B cell (primary cell): ENCODE measurements at places on chromosomes 5 and 9. TPM values are rescaled to one million over a fixed set of nuclear protein-coding genes. Genes with fewer than 3 reads are reported as not detected.
A peak's percentile ranks its signal among the peaks of the same experiment; 100 is the strongest.

DNA sequence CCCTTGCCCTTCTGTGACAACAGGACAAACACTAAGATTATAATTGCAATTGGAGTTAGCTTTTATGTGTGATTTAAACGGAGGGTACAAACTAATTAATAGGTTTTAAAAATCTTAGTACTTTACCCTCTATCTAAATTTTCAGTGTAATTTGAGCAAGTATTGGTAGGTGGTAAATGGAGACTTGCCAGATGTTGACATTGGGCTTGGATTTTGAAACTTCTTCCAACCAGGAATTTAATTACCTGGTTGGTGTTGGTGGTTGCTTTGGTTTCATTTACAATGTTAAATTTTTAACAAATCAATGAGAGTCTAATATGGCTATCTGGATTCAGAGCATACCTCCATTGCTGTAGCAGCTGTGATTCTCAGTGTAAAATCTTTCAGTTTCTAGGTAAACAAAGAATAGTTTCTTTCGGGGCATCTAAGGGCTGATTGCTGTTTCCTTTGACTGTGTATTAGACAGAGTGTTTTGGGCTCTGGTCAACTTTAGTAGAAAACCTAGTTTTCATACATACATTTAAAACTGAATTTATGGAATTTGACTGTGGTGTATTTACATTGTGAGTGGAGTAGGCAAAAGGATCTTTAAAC lies 1.9 kb downstream of the DAPK1 start:
- DNase-seq: no peak

GRCh38 chr5:131514316-131515283 lies 120.4 kb downstream of the RAPGEF6 start:
- peak; percentile 52 for DNase-seq

The TBC1D9B gene
- 144 and 149 TPM in 2 replicates for total RNA-seq

The BHMT gene
- not detected in 2 replicates for total RNA-seq

The ZNF169 gene
- 26.2 and 26.9 TPM in 2 replicates for total RNA-seq

The IFNE gene
- not detected in 2 replicates for total RNA-seq

DNA sequence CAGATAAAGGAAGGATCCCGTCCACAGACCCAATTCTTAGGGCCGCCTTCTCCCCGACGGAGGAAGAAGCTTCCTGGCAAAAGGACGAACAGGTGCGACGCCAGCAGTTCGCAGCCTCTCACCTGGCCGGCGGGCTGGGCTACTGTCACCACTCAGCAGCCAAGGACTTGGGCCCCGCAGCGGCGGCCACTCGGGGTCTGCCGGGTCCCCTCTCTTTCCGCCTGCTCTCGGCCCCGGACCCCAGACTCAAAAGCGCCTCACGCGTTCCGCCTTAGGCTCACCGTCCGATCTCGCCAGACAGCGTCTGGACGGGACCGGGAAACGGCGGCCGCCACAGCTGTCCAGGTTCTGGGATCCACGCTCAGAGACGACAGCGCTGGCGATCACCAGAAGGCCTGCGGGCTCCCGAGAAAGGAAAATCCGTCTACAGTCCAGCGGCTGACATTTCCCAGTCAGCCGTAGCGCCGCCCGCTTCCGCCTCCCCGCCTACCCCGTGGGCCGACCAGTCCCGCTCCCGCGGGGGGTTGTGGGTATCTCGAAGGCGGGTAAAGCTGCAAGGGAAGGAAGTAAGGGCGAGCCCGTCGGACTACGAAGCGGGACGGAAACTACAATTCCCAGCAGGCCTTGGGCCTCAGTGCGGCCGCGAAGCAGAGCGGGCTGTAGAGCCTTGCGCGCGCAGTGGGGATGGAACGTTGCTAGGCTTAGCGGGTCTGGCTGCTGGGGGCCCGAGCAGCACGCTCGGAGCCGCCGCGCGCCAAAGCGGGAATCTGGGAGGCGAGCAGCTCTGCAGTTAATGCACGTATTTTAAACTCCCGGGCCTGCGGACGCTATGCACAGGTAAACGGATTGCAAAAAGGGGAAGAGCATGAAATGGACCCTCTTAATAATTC lies at the start of the genes LMBRD2 and SKP2:
LMBRD2 (minus strand) TSS at position 454 of the 890 bp plus-strand sequence. CDS start 8,538 bp downstream, outside the sequence.
SKP2 (plus strand) TSS at position 678 of the 890 bp plus-strand sequence; CDS start at position 830, 152 bp downstream.
- DNase-seq: peak; percentile 96

GRCh38 chr5:1768283-1769000 lies 31.2 kb downstream of the MRPL36 start:
- DNase-seq: no peak

The FCN1 gene
- total RNA-seq: 2.1 and 2.2 TPM in 2 replicates

DNA sequence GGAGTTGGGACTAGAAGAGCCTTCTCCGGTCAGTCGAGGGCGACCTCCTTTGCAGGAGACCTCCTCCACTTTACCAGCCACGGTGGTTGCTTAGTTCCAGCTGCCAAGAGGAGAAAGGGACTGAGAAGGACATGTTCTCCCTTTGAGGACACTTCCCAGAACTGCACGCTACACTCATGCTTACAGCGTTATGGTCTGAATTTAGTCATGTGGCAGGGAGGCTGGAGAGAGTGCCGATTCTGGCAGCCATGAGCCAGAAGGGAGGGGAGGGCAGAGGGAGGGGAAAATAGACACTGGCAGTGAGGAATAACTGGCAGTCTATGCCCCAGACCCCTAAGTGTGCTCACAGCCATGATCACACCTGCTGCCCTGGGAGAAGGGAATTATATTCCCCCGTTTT lies 47.8 kb downstream of the TSPAN17 start:
- DNase-seq: no peak

The MLANA gene
- not detected in 2 replicates for total RNA-seq

DNA sequence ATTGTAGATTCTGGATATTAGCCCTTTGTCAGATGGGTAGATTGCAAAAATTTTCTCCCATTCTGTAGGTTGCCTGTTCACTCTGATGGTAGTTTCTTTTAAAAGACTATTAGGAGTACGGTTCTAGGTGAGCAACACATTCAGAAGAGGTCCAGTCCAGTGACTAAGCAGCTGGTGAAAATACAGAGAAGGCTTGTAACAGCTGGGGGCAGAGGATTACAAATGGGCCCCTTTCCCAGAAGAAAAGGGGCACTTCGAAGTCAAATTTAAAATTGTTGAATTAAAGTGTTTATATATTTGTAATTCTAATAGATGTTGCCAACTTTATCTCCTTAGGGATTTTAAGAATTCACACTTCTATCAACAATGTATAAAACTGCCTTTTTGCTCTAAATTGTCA lies 720.5 kb downstream of the TLE4 start:
- no peak for DNase-seq

- no peak for DNase-seq
These were observed 24.0 kb upstream of the TNIP1 start for GRCh38 chr5:151104795-151105194.

DNA sequence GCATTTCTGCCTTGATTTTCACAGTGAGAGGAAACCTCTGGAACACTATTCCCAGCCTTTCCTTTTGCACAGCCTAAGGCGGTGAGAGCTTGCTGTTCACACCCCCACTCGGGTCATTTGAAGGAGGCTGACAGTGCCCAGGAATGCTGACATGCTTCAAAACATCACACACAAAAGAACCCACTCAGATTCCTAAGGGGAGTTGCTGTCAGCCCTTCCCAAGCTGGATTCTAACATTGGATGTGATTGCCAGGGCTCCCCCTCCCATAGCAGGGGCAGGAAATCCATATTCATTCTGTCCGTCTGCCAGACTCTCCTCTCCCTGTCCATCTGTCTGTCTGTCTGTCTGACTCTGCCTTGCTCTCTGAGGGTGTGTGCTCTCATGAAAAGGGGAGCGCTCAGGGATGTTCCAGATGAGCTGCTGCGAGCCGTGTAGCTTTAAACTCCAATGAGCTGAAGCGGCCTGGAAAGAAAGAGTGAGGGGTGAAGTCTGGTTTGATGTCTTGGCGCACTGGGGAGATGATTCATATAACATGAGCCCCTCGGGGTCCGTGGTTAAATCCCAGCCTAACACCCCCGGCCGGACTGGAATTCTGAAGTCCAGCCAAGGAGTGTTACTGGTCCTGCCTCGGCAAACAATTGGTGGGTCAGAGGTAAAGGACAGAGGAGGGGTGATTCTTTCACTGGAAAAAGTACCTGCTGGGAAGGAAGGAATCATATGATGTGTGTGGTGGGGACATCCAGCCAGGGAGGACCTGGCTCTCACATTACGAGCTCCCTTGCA lies 517.0 kb downstream of the CCDC171 start:
- no peak for DNase-seq

The ADCY2 gene
- not detected in 2 replicates for total RNA-seq

DNA sequence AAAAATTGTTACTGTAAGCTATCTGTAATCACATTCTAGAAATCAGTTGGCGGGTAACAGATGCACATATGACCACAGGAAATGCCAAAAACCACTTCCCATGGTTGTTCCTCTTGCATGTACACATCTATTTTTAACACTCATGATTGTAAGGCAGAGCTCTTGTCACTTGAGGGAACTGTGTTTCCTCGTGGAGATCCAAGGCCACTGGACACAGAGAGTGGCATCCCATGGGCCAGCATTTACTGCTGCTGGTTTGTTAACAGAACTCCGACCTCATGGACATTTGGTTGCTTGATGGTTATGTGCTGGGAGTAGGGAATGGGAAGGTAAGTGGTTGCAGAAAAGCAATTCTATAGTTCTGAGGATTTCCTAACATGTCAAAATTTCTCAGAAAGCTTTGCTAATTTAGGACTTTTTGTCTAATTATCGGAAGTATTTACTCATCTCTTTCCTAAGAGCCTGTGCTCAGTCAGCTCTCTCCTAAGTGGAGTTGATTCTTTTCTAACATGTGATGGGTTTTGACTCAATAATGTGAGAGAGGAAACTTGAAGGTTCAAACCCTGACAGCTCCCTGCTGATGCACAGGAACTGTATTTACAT lies 202.0 kb upstream of the NR3C1 start:
- peak; percentile 34 for DNase-seq

The OTP gene
- not detected in 2 replicates for total RNA-seq

DNA sequence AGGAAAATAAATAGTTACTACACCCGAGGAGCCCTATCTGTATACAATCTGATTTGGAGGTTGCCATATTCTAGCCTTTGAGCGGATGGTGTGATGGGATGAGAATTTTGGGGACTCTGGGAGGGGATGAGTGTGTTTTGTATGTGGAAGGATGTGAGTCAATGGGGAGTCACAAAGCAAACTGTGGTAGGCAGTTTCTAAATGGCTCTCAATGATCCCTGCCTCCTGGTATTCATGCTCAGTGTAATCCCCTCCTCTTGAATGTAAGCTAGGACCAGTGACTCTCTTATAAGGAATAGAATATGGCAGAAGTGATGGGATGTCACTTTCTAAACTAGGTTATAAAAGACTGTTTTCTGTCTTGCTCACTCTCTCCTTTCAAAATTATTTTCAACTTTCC lies 205.7 kb upstream of the RIOK2 start:
- DNase-seq: no peak

The TMEM38B gene
- 29.6 and 35.2 TPM in 2 replicates for total RNA-seq

The PCDHA2 gene
- not detected in 2 replicates for total RNA-seq

The PSAT1 gene
- 5.0 and 5.2 TPM in 2 replicates for total RNA-seq

- no peak for DNase-seq
These were observed 46.7 kb downstream of the ROR2 start for GRCh38 chr9:91903126-91903911.

The CNTNAP3 gene
- total RNA-seq: 0.58 and 0.94 TPM in 2 replicates

GRCh38 chr5:171927345-171927941 lies 79.0 kb downstream of the FBXW11 start:
- DNase-seq: peak; percentile 23

DNA sequence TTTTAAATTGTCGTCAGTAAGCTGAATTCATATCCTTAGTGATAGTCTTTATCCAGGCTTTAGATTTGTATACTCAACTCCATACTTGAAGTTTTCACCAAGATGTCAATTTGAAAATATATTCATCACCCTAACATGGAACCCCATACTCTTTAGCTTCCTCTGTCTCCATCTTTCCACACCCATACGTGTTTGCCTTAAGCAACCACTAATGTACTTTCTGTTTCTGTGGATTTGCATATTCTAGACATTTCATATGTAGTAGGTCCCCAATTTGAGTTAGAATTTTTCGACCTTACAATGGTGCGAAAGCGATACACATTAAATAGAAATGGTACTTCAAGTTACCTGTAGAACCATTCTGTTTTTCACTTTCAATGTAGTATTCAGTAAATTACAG lies 65.2 kb downstream of the NSD1 start:
- DNase-seq: no peak

The SLCO6A1 gene
- total RNA-seq: not detected in 2 replicates

The SLC46A2 gene
- total RNA-seq: not detected in 2 replicates

DNA sequence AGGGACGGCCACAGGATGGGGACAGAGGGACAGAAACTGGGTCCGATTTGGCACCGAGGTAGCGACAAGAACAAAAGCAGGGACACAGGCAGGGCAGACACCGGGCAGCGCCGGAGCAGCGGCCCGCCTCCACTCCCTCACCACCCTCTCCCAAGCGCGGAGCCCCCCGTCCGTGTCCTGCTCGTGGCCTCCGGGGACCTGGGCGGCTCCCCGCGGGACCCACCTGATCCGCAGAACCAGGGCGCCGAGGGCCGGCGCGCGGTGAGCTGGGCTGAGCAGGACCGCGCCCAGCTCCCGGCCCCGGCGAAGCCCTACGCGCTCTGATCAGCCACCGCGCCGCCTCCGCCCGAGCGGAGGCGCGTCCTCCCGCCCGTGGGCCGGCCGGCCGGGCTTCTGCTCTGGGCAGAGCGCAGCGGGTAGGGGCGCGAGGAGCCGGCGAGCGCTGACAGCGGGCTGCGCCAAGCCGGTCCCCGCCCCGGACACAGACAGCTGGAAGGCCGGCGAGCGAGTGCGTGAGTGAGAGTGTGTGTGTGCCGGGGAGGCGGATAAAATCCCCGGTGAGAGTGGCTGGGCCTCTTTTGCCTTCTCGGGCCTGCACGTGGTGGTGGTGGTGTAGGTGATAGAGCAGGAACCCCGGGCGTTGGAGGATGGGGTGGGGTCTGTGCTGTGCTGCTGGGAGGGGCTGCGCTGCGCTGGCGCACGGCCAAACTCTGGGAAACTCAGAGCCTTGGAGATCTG lies at the start of gene GGTA1:
GGTA1 (minus strand) TSS at position 418 of the 738 bp plus-strand sequence. CDS start 31,922 bp downstream, outside the sequence.
- DNase-seq: peak; percentile 52
